ENCODE measurements at places on chromosomes 2 and 18. TPM values are rescaled to one million over a fixed set of nuclear protein-coding genes. Genes with fewer than 3 reads are reported as not detected.
A peak's percentile ranks its signal among the peaks of the same experiment; 100 is the strongest.

RNF125 gene
- total RNA-seq = 3.8 TPM

LYG1 gene
- total RNA-seq = 0.59 TPM

DNA sequence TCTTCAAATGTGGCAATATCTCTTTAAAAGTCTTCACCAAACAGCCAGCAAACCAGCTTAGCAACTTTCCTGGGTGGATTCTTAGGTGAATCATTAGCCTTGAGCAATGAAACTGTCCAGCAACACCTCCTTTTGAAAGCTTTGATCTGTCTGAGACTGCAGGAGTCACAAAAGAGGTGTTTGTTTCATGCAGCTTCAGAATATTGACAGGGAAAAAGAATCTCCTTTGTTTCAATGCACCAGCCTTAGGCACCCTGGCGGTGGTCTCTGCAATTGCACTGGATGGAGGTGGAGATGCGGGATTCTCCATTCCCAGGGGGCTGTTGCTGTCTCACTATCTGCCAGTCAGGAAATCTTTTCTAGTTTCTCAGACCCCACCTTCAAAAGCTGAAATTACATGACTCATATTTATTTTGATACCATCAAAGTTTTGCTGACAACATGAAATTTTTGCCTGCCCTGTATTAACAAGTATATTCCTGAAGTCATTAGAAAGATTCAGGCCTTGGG is 76.0 kb upstream of the DSG1 start:
- DNase-seq = no peak

DNA sequence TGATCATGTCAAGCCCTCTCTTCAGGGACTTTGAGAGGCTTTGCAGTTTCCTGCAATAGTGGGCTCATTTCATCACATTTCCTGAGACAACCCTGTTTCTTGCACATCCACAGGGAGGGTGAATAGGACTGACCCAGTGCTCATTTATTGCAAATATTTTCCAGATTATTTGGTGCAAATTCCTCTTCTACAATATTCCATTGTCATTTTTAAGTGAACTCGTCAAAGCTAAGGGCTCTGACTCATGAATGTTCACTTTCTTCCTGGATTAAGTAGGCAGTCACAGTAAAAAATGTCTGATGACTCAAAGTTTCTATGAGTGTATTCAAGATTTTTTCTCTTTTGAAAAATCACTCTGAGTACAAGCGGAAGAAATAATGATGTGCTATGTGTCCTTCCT is 225.5 kb upstream of the GALNT5 start:
- DNase-seq = no peak

- DNase-seq = no peak
These were observed 116.0 kb upstream of the TEX51 start for GRCh38 chr2:126782648-126783047.

DNA sequence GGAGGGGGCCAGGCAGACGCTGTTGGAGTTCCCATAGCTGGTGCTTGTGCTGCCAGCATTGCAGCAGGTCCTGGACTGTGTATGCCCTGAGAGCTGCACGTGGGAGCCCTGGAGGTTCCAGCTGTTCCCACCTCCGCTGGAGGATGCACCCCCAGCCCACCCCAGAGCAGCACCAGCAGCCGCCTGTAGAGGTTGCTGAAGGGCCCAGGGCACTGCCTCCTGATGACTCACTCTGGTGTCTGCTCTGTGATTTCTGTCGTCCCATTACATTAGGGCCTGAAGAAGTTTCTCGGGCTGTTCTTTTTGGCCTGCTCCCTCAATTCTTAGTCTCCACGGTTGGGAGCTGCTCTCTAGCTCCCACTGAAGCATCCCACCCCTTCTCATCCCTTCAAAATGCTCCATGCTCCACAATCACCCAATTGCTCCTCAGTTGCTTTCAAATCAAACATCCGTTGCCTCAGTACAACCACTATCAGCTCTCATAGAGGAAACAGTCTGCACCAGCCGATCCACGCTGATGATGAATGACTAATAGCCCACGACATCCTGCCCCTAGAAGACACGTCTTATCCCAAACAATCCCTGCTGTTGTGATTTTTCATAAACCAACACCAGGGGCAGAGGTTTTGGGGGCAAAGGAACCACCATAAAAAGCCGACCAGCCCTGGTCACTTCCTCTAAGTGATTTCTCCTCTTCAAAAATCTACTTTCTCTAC is 65.2 kb upstream of the RNF152 start:
- no peak for DNase-seq

DNA sequence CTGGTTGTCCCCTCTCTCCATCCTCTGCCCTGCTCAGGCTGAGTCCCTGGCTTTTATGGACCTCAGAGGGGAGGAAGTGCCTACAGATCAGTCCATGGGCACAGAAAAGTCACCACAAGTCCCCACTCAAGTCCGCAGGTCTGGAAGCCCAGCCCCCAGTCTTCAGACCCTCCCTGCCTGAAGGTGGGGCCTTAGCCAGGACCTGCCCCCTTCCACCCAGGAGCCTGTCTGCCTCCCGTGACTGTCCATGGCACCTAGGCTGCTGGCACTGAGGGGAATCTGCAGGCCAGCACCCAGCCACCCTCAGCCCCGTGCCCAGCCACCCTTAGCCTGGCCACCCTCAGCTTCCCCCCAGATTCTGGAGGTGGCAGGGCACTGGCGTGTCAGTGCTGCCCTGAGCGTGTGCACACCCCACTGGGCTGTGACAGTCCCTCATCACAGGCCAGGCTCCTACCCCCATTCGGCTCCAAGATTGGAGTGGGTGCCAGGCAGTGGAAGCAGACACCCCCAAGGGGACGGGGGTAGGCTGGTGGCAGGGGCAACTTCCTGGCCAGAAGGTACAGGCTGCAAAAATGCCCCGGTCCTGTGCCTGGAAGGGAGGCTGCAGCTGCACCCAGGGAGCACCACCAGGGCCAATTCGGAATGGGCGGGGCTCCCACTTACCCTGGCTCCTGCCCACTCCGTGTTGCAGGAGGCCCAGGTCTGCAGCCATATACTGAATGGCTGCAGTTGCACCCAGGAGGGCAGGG is 154.7 kb upstream of the RMP24 start:
- no peak for DNase-seq

DNA sequence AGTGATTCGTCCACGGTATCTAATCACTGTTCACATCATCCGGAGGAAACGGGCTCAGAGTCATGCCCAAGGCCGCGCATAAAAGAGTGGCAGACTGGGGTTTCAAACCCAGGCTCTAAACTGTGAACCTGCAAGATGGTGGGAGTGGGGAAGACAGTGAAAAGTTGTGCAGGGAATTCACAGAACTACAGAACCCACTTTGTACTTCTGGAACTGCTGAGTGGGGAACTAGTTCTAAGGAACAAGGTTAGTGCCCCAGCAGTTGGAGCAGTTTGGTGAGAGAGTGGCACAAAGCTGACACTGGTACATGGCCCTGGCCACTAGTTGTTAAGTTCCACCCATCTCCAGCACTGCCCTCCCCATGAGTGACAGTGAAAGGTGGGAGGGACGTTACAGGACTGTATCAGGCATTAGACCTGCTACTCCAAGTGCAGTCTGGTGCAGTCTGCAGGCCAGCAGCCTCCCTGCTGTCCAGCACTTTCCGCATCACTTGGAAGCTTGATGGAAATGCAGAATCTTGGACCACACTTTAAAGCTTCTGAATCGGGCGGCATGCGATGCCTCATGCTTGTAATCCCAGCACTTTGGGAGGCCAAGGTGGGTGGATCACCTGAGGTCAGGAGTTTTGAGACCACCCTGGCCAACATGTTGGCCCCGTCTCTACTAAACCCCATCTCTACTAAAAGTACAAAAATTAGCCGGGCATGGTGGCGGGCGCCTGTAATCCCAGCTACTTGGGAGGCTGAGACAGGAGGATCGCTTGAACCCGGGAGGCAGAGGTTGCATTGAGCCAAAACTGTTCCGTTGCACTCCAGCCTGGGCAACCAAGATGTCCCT is 47.3 kb downstream of the C2orf42 start:
- DNase-seq = peak; percentile 60
